NB4 (cell line): ENCODE measurements at places on chromosomes 1 and 21.

DNA sequence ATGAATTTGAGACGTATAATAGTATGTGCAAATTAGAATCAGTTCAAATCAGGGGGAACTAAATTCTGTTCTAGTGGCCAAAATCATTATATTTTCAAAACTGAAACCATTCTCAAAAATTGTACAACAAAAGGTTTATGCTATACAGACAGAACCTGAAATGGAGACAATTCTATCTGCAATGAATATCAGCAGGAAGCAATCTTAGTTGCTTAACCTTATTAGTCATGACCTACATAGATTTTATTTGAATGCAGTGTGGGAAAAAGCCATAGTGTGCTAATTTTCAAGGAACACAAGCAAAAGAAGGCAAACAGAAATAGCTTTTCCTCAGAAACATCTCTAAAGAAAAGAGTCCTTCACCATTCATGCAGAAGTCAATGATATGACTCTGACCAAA is 6.5 kb downstream of the AK5 start:
- peak; percentile 49 for DNase-seq

GRCh38 chr1:205523261-205523890 is 18.9 kb downstream of the CDK18 start:
- DNase-seq = no peak

GRCh38 chr1:54857141-54857540 is 29.9 kb downstream of the DHCR24 start:
- no peak for DNase-seq

- DNase-seq = no peak
Observed at GRCh38 chr1:92934395-92935378, 26.6 kb downstream of the DIPK1A start.
